ENCODE measurements at places on chromosomes 11 and 22.
A peak's percentile ranks its signal among the peaks of the same experiment; 100 is the strongest.

GRCh38 chr11:19705936-19706335 is 6.7 kb upstream of the NAV2 start:
- no peak for DNase-seq

- DNase-seq = no peak
Measured at GRCh38 chr11:65651589-65652510, 10.9 kb downstream of the RELA start.

- DNase-seq = peak; percentile 94
Measured at GRCh38 chr11:96105197-96105895, 181.4 kb upstream of the MTMR2 start.

GRCh38 chr22:44586351-44586990 is 88.4 kb upstream of the RTL6 start:
- DNase-seq = no peak

DNA sequence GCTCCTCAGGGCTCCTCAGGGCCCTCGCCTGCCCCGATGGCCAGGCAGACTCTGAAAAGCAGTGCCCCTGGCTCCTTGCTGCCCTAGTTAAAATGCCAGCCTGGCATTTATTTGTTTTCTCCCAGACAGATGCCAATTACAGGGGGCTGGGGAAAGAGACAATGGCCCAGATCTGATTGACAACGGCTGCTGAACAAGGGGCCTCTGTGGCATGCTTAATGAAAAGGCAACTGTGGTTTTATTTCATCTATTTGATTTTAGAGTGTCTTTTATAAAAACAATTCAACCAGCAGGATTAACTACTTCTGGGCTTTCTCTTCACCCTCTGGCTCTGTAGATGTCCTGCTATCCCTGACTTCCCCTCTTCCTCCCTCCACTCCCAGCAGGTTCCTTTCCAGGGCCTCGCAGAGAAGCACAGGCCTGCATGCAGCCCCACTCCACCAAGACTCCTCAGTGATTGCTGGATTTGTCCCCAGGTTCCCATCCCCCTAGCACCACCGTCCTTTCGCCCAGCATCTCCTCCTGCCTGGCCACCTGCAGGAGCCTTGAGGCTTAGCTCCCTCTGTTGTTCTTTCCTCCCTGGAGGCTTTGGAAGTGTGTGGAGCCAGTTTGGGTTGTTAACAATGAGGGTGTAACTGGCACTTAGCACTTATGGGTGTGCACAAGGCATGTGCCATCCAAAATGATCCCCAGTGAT is 171.1 kb downstream of the TENM4 start:
- no peak for DNase-seq

DNA sequence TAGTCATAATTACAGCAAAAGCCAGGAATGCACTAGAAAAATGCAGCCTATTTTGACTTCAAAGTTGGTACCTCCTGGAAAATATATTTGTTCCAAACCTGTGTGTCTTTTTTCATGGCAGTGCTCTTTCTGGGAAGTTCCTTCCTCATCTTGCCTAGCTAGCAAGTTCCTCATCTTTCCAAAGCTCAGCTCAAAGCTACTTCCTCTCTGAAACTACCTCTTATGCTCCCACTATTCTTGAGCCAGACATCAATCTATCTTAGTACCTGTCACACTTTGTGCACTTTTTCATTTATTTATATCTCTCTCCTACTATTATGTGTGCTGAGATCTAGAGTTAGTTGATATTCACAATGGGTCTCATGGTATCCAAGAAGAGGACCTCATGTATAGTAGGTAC is 191.6 kb upstream of the CCDC90B start:
- DNase-seq = no peak

GRCh38 chr11:20489948-20490347 is 102.4 kb downstream of the PRMT3 start:
- DNase-seq = no peak

DNA sequence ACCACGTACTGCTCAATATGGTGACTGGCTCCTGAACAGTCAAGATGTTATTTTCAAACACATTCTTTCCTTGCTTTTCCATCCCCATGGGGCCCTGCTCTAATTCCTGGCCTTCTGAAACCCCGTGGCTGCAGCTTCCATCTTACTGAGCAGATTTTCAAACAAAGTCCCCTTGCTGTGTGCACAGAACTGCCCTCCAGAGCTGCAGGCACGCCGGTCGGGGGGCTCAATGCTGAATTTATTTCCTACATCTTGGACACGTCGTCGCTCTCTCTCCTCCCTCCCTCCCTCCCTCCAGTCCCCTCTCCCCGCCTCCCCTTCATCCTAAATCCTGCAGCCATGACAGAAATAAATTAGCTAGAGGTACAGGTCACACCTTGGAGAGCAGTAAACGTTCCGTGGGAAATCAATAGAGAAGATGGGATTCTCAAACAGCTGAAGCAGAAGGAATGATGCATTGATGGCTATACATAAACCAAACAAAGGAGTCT is 243.1 kb upstream of the BLID start:
- DNase-seq = no peak

- DNase-seq = no peak
Measured at GRCh38 chr11:102323542-102324251, 6.4 kb downstream of the BIRC3 start.

- no peak for DNase-seq
Measured at GRCh38 chr11:118895093-118896039, 11.7 kb downstream of the CXCR5 start.

GRCh38 chr11:88051396-88051795 is 123.8 kb downstream of the RAB38 start:
- no peak for DNase-seq

DNA sequence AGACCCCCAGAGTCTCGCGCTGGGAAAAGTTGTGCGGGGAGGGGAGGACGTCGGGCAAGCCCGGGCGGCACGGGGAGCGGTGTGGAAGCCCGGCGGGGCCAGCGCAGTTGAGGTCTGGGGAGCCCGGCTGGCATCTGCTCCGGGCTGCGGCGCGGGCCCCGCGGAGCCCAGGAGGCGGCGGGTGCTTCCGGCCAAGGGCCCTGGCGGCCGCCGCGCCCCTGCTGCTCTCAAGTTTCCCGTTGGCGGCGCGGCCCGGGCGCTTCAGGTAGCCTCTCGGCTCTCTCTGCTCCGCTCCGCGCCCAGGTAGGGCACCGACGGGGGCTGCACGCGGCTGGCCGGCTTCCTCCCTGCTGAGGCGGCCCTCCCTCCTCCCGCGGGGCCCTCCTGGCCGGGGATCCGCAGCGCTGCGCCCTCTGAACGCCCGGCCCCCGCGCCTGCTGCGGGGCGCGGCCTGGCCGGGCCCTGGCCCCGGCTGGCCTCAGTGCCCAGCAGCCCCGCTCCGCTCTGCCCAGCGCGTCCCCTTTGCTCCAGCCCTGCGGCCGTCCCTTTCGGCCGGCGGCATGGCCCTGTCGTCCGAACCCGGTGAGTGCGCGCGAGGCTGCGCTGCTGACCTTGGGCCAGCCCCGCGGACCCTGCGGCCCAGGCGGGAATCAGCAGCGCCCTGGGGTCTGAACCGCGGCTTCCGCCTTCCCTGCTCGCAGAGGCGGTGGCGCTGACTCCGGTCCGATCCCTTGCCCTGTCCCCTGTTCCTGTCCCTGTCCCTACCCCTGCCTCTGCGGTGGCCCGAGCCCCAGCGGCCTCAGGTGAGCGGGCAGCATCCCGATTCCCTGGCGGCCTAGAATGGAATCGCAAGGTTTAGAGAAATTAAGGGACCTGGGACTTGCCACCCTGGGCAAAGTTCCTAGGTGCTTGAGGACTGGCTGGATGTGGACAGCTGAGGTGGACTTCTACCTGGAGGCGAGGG is 4.3 kb upstream of the AMPD3 start:
- DNase-seq = no peak

GRCh38 chr11:61919705-61920631 is 2.6 kb upstream of the RAB3IL1 start:
- DNase-seq = no peak

- DNase-seq = no peak
Measured at GRCh38 chr11:116110356-116110755, 606.1 kb upstream of the CADM1 start.

DNA sequence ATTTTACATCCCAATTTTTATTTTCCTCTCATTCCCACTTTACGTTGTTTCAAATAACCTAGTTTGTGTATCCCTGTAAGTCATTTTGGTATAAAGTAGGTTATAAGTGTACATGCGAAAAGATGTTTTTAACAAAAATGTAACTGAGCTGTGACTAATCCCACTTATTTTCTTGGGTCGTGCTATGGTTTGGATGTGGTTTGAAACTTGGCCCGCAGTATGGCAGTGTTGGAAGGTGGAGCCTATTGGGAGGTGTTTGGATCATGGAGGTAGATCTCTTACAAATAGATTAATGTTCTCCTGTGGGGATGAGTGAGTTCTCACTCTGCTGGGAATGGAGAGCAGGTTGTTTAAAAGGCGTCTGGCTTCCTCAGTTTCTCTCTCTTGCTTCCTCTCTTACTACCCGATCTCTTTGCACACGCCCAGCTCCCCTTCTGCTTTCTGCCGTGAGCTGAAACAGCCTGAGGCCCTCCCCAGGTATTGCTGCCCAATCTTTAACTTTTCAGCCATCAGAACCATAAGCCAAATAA is 7.2 kb downstream of the RPL27A start:
- DNase-seq = no peak

DNA sequence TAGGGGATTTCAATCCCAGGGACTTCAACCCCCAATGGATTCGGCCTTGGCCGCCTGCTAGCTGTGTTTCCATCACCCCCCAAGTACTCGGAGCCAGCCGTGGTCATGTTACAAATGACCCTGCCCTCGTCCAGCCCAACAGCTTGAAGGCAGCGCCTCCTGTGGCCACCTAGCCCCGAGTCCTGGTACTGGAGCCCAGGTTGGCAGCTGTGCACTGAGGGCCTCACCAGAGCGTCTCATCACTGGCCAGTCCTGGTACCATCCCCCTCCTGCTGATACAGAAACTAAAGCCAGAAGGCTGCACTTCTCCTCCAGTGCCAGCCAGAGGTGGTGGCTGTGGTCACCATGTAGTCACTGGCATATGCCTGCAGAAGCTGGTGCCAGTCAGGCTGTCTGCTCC is 44.9 kb upstream of the FADD start:
- peak; percentile 94 for DNase-seq

- DNase-seq = no peak
Measured at GRCh38 chr11:113110046-113110445, 148.8 kb downstream of the NCAM1 start.

DNA sequence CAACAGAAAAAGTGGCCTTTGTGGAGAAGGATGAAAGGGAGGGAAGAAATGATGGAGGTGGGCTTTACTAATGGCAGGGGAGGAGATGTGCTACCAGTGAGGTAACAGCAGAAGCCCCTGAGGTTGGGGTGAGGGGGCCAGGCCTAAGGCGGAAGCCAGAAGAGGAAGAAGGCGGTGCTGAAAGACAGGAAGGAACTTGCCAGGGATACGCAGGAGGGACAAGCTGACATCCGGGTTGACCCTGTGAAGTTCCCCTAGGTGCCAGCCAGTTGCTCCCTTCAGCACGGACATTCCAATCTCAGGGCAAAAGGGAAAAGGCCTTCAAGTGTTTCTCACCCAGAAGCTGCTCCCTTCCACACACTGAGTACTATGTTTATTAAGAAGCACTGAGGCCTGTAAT is 2.3 kb upstream of the TIRAP start:
- no peak for DNase-seq

- DNase-seq = no peak
Measured at GRCh38 chr22:43099095-43099494, 9.9 kb upstream of the TTLL1 start.

- no peak for DNase-seq
Measured at GRCh38 chr11:1196516-1197391, 26.1 kb upstream of the MUC5B start.

- peak; percentile 19 for DNase-seq
Measured at GRCh38 chr11:34214961-34215805, 109.8 kb downstream of the NAT10 start.

DNA sequence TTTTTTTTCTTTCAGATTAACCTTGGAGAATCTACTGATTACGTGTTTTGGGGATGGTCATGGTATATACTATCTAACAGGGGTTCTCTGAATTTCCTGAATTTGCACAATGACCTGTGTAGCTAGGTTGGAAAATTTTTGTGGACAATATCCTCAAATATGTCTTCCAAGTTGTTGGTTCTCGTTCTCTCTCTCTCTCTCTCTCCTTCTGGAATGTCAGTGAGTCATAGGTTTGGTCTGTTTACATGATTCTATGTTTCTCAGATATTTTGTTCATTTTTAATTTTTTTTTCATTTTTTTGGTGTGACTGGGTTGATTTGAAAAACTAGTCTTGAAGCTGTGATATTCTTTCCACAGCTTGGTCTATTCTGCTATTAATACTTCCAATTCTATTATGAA is 604.0 kb upstream of the ANO3 start:
- no peak for DNase-seq

DNA sequence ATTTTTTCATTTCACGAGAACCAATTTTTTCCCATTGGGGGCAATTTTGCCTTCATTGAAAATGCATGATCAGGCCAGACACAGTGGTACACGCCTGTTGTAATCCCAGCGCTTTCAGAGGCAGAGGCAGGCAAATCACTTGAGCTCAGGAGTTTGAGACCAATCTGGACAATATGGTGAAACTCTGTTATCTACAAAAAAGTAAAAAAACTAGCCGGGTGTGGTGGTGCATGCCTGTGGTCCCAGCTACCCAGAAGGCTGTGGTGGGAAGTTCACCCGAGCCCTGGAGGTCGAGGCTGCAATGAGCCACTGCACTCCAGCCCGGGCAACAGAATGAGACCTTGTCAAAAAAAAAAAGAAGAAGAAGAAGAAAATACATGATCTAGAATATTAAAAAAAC is 19.2 kb upstream of the UPK3A start:
- no peak for DNase-seq

DNA sequence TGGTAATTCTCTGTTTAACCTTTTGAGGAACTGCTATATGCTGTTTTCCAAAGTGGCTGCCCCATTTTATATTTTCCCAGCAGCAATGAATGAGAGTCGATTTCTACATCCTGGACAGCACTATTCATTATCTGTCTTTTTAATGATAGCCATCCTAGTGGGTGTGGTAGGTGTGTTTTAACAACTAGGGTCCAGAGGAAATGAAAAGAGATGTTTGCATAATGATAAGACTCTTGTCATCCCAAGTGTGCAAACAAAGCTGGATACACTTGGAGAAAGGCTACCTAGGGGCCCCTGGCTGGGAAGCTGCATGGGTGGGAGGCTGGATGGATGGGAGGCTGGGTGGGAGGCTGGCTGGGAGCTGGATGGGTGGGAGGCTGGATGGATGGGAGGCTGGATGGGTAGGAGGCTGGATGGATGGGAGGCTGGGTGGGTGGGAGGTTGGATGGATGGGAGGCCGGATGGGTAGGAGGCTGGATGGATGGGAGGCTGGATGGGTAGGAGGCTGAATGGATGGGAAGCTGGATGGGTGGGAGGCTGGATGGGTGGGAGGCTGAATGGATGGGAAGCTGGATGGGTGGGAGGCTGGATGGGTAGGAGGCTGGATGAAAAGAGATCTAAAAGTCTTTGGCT is 158.0 kb downstream of the DSCAML1 start:
- no peak for DNase-seq

GRCh38 chr11:93655581-93656255 is 5.8 kb upstream of the CEP295 start:
- DNase-seq = no peak

DNA sequence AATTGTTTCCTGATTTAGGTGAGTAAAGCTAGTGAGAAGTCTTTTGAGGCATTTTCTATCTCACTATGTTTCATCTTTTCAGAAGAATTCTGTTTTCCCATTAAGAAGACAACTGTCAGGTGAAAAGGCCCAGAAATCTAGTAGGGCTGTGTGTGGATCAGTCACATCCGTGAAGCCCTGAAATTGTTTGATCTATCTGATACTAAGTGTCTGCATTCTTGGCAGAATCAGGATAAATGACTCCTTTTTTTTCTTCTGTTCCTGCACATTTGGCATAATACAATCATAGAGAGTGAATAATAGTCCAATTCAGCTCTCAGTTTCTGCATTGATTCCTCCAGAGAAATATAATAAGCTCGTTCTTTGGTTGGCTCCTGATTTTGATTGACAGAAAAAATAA is 208.3 kb downstream of the NAV2 start:
- peak; percentile 83 for DNase-seq

GRCh38 chr11:91303749-91304148 is 920.9 kb upstream of the FAT3 start:
- DNase-seq = no peak

Data from SK-MEL-5 (cell line).